ENCODE measurements at places on chromosomes 1 and 21.

DNA sequence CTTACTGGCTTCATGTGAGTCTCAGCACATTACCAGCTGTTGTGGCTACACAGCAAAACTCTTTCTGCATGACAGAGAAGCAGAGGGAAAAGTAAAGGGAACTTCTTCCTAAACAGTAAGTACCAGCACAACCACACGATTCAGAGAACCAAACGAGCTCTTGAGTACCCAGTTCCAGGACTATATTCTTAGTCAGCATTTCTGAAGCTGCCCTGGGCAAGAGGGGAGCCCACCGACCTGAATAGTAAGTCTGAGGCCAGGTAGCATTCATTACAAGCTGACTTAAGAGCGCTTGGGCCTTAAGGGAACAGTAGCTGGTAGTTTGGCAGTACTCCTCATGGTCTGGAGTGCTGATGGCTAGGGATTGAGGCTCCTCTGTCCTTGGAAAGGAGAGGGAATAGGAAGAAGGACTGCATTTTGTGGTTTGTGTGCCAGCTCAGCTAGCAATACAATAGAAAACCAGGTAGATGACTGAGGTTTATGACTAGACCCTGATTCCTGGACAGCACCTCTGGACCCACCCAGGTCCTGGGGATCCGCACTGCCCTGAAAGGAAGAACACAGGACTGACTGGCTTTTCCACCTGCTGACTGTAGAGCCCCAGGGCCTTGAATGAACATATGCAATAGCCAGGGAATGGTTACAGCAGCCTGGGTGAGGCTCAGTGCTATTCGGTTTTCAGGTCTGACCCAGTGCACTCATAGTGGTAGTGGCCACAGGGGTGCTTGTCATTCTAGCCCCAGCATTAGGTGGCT, 396.8 kb upstream of the PRMT6 start:
- DNase-seq = no peak

DNA sequence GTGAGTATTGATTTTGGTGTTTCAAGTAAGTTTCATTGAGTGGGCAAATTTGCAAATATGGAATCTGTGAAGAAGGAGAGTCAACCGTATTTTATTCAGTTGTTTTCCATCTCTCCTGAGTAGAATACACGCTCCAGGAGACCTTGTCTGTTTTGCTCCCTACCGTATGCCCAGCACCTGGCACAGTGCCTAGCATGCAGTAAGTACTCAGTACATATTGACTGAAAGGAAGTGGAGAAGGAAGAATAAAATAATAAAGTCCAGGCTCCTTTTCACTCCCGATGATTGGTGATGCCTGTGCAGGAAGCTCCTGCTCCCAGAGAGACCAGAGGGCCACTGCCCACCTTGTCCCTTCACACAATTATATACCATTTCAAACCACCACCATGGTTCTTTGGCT, 59.4 kb upstream of the NEK2 start:
- DNase-seq = no peak

GRCh38 chr1:209895709-209896108, 42.3 kb upstream of the SYT14 start:
- DNase-seq = no peak

- DNase-seq = no peak
Observed at GRCh38 chr1:94795434-94795833, 24.7 kb upstream of the SLC44A3 start.

DNA sequence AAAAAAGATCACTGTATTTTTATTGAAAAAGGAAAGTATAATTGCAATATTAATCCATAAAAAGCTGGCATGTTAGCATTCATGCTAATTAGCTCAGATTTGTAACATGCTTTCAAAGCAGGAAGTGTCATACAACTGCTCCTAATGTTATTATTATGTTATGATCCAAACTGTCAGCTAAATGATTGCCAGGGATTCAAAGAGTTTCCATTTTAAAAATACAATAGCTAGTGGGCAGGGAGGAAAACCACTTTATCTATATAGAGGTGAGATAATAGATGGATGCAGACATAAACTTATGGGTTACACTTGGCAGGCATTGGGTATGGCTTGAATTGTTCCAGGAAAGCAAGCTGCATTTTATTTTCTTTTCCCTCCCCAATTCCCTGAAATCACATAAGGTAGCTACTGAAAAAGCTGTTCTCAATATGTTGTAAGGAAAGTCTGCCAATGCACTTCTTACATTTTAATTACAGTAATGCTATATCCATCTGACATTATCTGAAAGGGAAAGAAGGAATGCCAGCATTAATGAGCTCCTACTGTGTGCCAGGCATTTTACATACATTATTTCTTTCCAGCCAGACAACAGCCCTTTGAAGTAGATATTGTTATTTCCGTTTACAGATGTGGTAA, 9.8 kb upstream of the MYSM1 start:
- DNase-seq = no peak

GRCh38 chr1:153749408-153750005, 21.7 kb downstream of the INTS3 start:
- peak; percentile 76 for DNase-seq

GRCh38 chr1:201495551-201496295, 11.2 kb downstream of the CSRP1 start:
- DNase-seq = no peak

DNA sequence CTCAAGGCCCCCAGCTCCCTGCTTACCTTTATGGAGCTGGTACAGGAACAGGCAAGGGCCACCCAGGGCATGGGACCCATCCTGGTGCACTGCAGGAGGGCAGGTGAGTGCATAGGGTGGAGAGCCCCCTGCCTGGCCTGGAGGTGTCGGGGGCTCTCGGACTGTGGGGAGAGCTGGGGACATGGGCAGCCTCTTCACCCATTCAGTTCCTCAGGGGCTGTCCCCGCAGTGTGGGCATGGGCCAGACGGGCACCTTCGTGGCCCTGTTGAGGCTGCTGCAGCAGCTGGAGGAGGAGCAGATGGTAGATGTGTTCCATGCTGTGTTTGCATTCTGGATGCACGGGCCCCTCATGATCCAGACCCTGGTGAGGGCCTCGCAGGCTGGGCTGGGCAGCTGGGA, 7.3 kb upstream of the LGR6 start:
- DNase-seq = no peak

DNA sequence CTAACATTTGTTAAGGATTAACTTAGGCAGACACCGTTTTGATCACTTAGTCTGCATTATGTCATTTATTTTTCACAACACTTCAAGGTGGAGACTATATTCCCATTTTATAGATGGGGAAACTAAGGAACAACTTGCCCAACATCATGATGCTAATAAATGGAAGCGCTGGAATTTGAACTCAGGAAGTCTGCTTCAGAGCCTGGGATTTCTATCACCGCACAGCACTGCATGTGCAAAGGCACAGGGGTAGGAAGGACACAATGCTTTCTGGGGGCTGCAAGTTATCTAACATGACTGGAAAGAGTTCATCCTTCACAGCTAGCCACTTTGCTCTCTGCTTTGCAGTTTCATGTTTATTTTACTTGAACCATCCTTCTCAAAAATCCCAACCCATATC, 100.5 kb downstream of the UBR4 start:
- DNase-seq = no peak

DNA sequence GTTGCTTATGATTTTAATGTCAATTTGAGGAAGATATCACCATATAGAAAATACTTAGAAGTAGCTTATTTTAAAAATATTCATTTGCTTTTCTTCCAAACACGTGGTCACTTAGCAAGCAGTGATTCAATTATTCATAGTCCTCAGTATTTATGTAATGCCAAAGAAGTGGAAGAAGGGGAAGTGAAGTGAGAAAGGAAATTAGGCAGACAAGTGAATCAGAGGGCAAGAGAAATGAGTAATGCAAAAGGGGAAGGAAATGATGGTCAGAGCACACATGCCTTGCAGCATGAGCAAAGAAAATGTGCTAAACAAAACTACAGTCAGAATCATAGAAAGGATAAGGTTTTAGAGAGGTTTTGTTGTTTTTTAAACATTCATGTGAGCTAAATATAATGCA, 31.8 kb downstream of the SDCCAG8 start:
- no peak for DNase-seq

GRCh38 chr1:2145946-2146835, 48.4 kb downstream of the FAAP20 start:
- DNase-seq = no peak

DNA sequence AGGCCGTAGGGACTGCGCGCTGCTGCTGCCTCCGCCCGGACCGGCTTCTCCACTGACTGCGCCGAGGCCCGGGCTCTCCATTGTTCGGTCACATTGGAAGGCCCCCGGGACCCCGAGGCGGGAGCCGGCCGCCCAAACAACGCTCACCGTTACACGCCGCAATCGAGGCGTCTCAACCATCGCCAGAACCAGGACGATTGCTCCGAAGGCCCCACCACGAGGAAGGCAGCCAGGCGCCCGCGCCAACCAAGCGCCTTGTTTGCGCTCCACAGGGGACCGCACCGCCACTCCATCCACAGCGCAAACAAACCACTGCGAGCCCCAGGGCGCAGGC, 595 bp downstream of the GLUL start:
- peak; percentile 48 for DNase-seq

GRCh38 chr1:53346814-53347176, 18.9 kb upstream of the LRP8 start:
- no peak for DNase-seq

DNA sequence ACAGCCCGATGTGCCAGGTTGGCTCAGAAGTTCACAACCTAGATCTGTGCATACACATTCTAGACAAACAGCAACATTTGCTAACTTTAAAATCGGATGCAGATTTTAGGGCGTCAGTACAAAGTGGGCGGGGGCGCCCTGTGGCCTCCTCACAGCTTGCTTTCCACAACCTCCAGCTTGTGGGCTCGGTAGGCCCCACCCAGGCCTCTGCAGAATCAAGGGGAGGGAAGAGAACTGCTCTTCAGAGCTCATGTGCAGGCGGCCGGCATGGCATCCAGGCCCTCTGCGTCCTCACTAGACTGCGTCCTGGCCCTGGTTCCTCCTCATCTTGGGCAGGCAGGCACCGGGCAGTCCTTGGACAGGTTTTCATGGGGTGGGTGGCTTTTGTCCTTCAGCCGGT, 59.3 kb downstream of the AJAP1 start:
- DNase-seq = no peak

DNA sequence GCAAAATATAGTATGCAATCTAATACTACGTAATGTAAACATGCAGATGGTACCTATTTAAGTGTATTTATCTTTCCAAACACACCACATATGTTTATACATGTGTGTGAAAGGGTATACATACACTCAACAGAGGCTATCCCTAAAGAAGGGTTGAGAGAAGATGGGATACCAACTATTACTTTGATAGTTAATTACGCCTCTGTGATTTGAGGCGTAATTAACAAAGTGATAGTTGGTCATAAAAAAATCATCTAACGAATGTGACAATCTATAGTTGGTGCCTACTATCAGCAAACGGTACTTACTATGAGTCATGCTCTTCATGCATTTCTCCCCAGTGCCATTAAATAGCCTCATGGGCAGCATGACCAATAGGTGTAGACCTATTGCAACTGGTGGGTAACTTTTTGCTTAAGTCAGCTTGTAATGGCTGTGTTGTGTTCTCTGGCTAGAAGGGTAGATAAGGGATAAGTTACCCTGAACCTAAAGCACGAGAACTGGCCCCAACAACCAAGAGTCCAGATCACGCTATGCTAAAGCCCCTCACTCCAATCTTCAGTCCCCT, 15.3 kb downstream of the RCAN1 start:
- DNase-seq = no peak

- DNase-seq = no peak
Observed at GRCh38 chr1:54109129-54110090, 43.4 kb downstream of the CDCP2 start.

GRCh38 chr1:201536558-201536957, 2.4 kb upstream of the NAV1 start:
- no peak for DNase-seq

- no peak for DNase-seq
Observed at GRCh38 chr1:74857676-74858075, 124.7 kb downstream of the TYW3 start.

DNA sequence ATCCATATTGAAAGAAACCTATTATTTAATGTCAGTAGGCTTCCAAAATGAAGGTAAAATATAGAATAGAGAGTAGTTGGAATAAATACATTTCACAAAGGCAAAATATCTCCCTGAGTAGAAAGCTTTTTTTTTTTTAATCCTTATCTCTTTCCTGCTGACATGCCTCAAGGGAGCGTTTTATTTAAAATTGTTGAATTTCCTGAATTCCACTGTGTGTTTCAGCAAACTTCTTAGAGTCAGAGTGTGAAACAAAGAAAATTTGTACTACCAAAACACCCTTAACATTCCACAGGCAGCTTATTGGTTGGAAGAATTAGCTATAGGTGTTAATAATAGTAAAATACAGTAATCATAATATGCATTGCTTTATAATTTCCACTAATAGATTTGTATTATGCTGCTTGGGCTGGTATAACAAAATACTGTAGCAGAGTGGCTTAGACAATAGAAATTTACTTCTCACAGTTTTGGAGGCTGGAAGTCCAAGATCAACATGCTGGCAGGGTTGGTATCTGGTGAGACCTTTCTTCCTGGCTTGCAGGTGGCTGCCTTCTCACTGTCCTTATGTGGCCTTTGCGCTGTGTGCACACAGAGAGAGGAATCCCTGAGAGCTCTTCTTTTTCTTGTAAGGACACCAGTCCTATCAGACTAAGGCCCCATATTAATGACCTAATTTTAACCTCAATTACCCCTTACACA, 468.4 kb upstream of the C1orf87 start:
- DNase-seq = no peak

- DNase-seq = no peak
Observed at GRCh38 chr1:239363930-239364329, 22.4 kb upstream of the CHRM3 start.

DNA sequence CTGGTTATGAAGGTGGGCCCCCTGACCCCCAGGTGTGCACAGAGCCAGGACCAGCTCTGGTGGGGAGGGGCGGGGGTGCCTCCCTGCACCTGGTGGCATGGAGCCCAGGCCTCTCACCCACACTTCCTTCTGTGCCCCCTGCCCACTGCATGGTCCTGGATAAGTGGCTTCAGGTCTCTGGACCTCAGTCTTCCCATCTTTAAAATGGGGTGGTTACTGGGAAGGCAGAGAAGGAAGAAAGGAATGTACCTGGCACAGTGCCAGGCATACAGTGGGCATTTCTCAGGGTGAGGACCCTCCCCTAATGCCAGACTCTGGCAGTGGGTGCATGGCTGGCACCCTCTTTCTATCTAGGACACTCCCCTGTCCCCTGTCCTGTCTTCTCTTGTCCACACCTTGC, 7.5 kb downstream of the CLCNKA start:
- DNase-seq = no peak

GRCh38 chr21:32515874-32516273, 69.4 kb downstream of the TCP10L start:
- no peak for DNase-seq

DNA sequence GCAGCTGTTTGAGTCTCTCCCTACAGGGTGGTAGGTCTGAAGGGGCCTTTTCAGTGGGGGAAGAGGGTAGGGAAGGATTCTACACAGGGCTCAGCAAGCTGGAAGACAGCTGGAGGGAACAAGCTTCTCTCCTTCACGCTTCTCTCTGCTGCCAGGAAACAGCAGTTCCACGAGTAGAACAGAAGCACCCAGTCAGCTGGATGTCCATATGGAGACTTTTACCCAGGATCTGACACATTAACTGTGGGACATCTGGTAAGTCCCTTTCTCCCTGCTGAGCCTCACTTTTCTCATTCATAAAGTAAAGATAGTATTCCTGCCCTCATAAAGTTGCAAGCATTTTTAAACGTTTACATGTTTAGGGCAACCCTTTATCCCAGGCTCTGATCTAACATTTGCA, 280.3 kb downstream of the OMA1 start:
- no peak for DNase-seq

GRCh38 chr1:226973371-226973897, 33.3 kb downstream of the COQ8A start:
- DNase-seq = no peak

GRCh38 chr1:167520711-167521206, 2.4 kb upstream of the CD247 start:
- no peak for DNase-seq
